ENCODE measurements at places on chromosomes 7 and 10. TPM values are rescaled to one million over a fixed set of nuclear protein-coding genes. Genes with fewer than 3 reads are reported as not detected.

DNA sequence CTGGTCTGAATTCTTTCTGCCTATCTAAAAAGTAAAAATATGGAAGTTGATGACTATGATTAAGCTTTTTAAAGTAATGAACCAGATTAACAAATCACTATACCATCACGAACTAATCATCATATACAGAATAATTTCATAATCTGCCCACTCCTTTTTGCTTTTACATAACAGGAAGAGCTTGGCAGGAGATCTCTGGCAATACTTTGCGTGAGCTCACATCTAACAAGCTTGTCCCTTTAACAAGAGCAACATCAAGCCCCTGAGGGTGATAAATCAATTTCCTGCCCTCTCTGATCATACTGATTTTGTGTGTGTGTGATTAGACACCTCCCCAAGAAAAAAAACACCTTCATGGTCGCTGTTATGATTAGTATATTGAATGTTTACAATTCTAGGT, 143.5 kb upstream of the ASAH2 start:
- no peak for DNase-seq
- H3K36me3 ChIP-seq: no peaks in the 10 kb centered on the region
- H3K27me3 ChIP-seq: no peaks in the 10 kb centered on the region
- H3K4me3 ChIP-seq: no peak overlapping the region
- peak overlapping the region; percentile 92 for H3K27ac ChIP-seq
- H3K4me1 ChIP-seq: peaks cover 20% of the 10 kb centered on the region

GRCh38 chr10:31314256-31315150, 4.5 kb upstream of the ZEB1 start:
- no peak overlapping the region for H3K4me3 ChIP-seq
- no peak overlapping the region for H3K27ac ChIP-seq
- H3K27me3 ChIP-seq: no peaks in the 10 kb centered on the region
- no peaks in the 10 kb centered on the region for H3K36me3 ChIP-seq
- H3K4me1 ChIP-seq: no peaks in the 10 kb centered on the region

DNA sequence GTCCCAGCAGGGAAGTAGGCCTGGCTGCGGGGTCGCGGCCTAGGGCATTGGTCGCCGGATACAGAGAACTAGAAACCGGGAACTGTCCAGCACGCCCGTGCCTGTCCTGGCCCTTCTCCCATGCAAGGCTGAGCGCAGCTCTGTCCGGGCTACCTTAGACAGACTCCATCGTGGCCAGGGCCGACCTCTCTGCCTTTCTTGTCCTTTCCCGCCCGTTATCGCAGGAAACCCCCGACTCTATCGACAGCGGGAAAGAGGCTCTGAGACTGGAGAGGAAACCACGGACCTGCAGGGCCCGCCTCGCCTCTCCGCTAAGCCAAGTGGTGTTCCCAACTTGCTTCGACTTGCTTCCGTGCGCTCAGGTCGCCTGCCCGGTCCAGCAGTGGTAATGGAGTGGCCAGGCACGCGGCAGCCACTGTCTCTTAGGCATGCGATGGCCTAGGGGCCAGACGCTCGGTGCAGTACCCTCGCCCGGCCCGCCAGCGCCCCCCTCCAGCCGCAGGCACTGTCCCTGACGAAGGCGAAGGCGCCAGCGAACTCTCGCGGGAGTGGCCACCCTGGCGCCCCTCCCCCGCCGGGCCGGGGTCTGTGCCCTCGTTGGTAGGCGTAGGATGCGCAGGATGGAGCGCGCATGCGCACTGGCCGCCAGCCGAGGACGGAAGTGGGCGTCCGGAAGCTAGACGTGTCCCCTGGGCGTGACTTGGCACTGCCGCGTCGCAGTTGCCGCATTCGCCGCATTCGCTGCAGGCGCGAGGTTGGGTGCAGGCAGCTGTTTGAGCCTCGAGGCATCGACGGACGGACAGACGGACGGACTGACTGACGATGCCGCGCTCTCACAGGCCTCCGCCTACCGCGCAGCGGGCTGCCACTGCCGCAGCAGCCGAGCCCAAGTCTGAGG, 54.4 kb downstream of the MCMBP start:
- peak overlapping the region; percentile 77 for H3K27ac ChIP-seq
- H3K36me3 ChIP-seq: no peaks in the 10 kb centered on the region
- H3K27me3 ChIP-seq: no peaks in the 10 kb centered on the region

DNA sequence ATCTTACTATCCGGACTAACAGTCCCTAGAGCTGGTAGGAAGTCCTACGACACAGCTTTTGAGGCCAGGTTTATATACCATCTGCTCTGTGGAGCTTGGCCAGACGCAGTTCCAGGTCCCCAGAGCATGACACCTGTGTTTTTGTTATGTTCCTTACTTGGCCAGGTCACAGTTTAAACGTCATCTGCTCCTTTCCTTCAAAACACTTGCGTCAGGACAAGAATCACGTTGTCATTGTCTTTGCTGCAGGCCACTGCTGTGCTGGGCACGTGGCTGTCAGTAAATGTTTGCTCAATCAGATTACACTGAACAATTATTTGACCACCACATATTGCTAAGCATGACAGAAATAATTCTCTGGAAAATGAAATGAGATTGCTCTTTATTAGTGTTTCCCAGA, 23.9 kb downstream of the SLC18A2 start:
- no peaks in the 10 kb centered on the region for H3K27me3 ChIP-seq
- H3K4me3 ChIP-seq: no peak overlapping the region
- H3K36me3 ChIP-seq: no peaks in the 10 kb centered on the region
- no peak overlapping the region for H3K27ac ChIP-seq
- DNase-seq: peak; percentile 15

DNA sequence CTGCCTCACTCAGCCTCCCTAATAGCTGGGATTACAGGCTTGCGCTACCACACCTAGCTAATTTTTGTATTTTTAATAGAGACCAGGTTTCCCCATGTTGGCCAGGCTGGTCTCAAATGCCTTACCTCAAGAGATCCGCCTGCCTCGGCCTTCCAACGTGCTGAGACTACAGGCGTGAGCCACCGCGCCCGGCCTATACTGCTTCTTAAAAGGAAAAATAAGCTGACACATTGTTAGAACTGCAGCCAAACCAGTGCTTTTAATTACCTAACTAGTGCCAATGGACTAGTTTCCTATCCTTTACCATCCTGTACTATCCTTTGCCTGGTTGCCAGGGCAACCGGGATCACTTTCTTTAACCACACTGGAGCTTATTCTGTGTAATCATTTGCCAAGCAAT, 108.0 kb downstream of the LRRTM3 start:
- H3K4me3 ChIP-seq: no peak overlapping the region
- H3K27me3 ChIP-seq: no peaks in the 10 kb centered on the region
- no peaks in the 10 kb centered on the region for H3K36me3 ChIP-seq
- no peak for DNase-seq

- no peak overlapping the region for H3K27ac ChIP-seq
- no peak overlapping the region for H3K4me3 ChIP-seq
- DNase-seq: no peak
- H3K36me3 ChIP-seq: no peaks in the 10 kb centered on the region
- H3K4me1 ChIP-seq: peaks cover 25% of the 10 kb centered on the region
Measured at GRCh38 chr10:102615361-102615760, 28.9 kb upstream of the TRIM8 start.

- no peak overlapping the region for H3K27ac ChIP-seq
- no peak for DNase-seq
- no peaks in the 10 kb centered on the region for H3K36me3 ChIP-seq
- peaks cover 4% of the 10 kb centered on the region for H3K4me1 ChIP-seq
- no peaks in the 10 kb centered on the region for H3K27me3 ChIP-seq
Measured at GRCh38 chr10:48314107-48314506, 7.6 kb downstream of the MAPK8 start.

DNA sequence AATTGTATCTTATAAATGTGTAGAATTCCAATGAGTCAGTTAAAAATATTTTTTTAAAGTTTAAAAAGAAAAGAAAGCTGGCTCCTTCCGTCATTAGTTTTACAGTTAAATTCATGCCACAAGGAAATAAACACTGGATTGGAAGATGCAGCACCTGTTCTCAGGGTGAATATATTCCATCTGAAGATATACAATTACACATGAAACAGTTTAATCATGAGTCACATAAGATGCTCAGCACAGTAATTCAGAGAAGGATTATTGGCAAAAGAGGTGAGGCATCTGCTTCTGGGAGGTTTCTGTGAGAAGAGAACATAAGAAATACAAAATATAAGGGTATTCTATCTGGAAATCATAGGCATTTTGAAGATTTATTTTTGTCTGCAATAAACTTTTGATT, 376.5 kb upstream of the SORCS1 start:
- H3K27me3 ChIP-seq: no peaks in the 10 kb centered on the region
- H3K4me1 ChIP-seq: no peaks in the 10 kb centered on the region
- H3K27ac ChIP-seq: no peak overlapping the region
- DNase-seq: no peak
- no peaks in the 10 kb centered on the region for H3K36me3 ChIP-seq
- H3K4me3 ChIP-seq: no peak overlapping the region

DNA sequence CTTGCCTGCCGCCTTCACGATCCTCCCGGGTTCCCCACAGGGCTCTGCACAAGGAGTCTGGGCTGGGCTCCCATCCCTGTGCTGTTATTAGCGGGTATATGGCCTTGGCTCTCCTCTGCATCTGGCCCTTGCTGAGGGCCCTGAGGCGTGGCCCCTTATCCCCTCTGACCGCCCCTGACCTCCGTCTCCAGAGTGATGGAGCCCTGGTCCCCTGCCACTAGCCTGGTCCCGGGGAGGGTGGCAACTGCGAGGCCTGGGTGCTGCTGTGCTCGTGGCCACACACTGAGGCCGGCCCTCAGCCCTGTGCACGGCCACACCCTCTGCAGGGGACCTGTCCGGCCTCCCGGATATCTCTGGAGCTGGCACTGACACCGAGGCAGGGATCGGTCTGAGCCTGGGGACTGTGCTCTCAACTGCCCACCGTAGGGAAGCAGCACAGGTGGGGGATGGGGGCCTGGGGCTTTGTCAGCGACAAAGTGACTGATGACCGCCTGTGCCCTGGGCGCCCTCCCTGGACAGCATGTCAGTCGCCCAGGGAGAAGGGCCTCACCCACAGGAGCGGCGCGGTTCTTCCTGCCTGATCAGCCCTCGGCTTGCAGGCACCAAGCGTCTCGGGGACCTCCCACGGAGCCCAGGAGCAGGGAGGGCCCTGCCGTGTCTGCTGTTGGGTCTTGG, 72.4 kb downstream of the NKX6-2 start:
- no peak overlapping the region for H3K4me3 ChIP-seq
- H3K27ac ChIP-seq: no peak overlapping the region
- H3K27me3 ChIP-seq: no peaks in the 10 kb centered on the region

DNA sequence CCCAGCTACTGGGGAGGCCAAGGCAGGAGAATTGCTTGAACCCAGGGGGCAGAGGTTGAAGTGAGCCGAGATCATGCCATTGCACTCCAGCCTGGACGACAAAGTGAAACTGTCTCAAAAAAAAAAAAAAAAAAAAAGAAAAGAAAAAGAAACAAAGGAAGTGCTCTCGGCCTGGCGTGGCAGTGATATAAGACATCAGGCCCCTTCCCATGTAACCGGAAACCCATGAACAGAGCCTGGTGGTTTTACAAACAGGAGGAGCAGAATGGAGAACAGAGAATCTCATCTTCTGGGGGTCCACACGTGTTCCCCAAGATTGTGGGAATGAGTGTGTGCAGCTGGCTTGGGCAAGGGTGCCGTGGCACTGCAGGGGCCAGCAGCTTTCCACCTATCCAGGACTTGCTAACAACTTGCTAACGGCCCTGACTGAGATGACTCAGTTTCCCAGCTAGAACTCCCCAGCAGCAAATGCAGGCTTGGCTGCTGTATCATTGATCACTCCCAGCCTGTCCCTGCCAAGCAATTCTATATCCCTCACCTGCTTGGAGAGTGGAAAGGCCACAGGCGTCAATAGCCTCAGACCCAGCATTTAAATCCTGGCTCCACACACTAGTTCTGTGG, 103.0 kb downstream of the COL26A1 start:
- H3K4me3 ChIP-seq: no peak overlapping the region
- H3K27ac ChIP-seq: no peak overlapping the region
- no peak for DNase-seq
- H3K27me3 ChIP-seq: no peaks in the 10 kb centered on the region
- no peaks in the 10 kb centered on the region for H3K36me3 ChIP-seq

GRCh38 chr10:78911533-78912340, 157.0 kb upstream of the ZMIZ1 start:
- H3K27ac ChIP-seq: no peak overlapping the region
- no peak overlapping the region for H3K4me3 ChIP-seq
- peaks cover 3% of the 10 kb centered on the region for H3K4me1 ChIP-seq
- no peaks in the 10 kb centered on the region for H3K36me3 ChIP-seq
- no peaks in the 10 kb centered on the region for H3K27me3 ChIP-seq

GRCh38 chr10:116325987-116326386, 1.7 kb downstream of the CCDC172 start:
- DNase-seq: no peak
- no peak overlapping the region for H3K27ac ChIP-seq
- peaks cover 8% of the 10 kb centered on the region for H3K27me3 ChIP-seq
- H3K36me3 ChIP-seq: no peaks in the 10 kb centered on the region
- no peak overlapping the region for H3K4me3 ChIP-seq

DNA sequence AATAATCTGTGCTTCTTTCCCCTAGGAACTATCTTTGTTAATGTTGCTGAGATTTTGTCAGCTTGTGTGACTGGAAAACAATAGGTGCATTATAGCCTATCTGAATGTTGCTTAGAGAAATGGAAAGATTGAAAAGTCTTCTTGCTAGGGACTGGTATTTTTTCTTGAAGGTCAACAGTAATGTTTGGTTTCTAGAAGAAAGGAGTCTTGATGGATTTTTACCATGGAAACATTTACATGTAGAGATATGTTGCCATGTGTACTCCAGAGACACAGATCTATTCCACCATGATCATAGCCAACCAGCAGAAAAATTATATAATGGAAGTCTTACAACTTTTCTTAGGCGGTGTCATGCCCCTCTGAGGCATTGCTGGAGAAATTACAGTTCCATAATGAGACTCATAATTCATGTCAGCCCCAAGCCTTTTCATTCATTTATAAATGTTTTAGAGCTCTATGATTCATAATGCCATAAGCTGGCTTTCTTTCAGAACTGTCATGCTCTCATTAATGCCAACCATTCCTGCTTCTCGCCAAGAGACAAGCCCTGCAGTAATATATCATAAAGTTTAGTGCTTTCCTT, 175.1 kb upstream of the PTPRZ1 start:
- H3K27ac ChIP-seq: no peak overlapping the region
- H3K36me3 ChIP-seq: no peaks in the 10 kb centered on the region
- H3K4me3 ChIP-seq: no peak overlapping the region
- no peaks in the 10 kb centered on the region for H3K27me3 ChIP-seq

DNA sequence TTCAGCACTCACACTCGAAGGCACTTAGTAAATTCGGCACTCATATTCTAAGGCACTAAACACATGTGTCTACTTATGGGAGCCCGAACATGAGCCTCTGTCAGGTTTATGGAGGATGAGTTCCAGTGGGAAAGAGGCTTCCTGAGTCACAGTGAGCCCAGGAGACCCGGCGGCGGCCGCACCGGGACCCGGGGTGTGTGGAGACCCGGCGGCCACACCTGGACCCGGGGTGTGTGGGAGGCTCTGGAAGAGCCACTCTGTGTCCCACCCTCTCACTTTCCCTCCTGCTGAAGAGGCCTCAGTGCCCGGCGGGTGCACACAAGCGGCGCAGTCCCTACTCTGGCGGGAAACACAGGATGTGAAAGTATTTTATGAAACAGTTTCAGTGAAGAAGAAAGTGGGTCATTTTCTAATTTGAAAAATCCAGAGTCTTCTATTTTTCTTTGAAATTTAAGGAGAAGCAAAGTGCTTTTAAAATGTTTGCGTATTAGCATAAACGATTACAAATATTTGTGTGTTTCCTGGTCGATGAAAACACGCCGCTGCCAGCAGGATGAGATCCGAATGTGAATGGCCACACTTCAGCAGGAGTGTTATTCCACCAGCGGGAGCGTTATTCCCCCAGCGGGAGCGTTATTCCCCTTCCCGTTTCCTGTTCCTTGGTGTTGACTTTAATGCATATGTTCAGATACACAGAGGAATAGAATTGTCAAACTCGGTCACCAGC, 625.1 kb downstream of the DNAJB6 start:
- H3K36me3 ChIP-seq: no peaks in the 10 kb centered on the region
- no peak for DNase-seq
- peaks cover 27% of the 10 kb centered on the region for H3K27me3 ChIP-seq

Gene SPACDR
- 0.13 TPM for total RNA-seq

Gene DBF4
- total RNA-seq: 21.1 TPM

Gene AOAH
- total RNA-seq: 2.4 TPM

Gene IQUB
- 1.0 TPM for total RNA-seq

Gene TMEM273
- 1.2 TPM for total RNA-seq
